Epithelial cell of proximal tubule (primary cell): ENCODE measurements at places on chromosomes 5 and 9. TPM values are rescaled to one million over a fixed set of nuclear protein-coding genes. Genes with fewer than 3 reads are reported as not detected.

GRCh38 chr5:108786806-108787483 lies 39.2 kb downstream of the FER start:
- no peak for DNase-seq

- DNase-seq: no peak
These were observed 30.8 kb downstream of the ANKRD33B start for GRCh38 chr5:10594591-10595210.

GRCh38 chr9:121707477-121708424 lies 56.3 kb downstream of the DAB2IP start:
- no peak for DNase-seq

DNA sequence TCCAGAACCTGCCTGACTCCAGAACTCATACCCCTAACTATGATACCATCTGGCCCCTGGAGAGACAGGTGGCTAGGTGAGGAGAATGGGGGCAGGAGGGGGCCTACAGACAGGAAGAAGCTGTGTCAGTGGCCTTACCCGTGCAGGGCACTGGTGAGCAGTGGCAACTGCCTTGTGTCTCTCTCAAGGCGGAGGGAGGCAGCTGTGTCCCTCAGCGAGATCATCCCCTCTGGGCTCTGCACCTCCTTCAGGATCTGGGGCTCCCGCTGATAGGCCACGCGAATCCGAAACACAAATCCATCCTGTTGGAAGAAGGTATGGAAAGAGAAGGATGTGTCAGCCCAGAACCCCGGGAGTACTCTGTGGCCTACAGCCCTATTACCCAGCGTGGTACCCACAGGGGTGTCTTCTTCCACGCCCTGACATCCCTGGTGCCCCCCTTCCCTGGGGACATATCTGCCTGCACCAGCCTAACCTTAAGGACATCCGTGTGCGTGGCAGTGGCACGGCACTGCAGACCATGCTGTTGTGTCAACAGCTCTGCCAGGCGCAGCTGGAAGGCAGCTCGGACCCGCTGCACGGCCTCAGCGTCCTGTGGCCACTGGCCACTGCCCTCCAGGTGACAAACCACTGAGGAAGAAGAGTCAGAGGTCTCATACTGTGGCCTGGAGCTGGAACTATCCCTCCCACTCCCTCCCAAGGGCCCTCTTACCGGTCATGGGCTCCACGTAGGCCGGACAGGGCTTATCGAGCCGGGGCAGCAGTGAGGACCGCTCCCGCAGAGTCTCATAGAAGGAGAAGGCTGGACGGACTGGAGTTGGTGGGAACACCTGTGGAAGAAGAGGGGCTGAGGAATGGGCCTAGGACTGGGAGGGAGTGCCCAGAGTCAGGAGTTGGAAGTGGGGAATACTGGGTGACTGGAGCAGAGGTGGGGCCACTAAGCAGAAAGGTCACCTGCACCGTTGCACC lies 7.8 kb downstream of the NOL6 start:
- DNase-seq: no peak

- no peak for DNase-seq
These were observed 118.9 kb upstream of the CCDC180 start for GRCh38 chr9:97188545-97188944.

GRCh38 chr5:109936996-109937395 lies 247.3 kb downstream of the MAN2A1 start:
- DNase-seq: no peak

DNA sequence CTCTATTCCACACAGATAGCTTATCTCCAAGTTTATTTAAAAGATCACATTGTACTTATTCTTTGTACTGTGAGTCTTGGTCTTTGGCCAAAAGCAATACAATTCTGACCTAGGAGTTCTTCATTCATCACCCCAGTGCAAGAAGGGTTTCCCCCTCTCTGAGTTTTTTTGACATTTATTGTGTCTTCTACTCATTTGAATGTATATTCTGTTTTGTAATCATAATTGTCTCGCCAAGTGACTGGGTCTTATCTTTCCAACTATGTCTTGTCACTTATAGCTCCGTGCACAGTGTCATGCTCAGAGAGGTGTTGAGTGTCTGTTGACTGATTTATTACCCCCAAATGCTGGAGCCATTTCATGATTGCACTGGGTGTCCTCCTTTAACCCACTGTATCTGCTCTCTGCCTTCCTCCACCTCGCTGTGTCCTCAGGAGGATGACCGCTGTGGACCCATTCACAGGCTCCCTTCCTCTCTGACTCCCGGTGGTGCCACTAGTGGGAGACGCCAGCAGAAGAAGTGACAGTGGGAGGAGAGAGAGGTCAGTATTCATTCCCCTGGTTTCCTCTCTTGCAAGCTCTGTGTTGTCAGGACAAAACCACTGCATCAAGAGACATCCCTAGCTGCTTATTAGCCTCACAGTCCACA lies 11.2 kb upstream of the TRIO start:
- DNase-seq: no peak

Gene RNF180
- 4.5 and 4.6 TPM in 2 replicates for total RNA-seq

Gene IFNA21
- total RNA-seq: not detected in 2 replicates

Gene PLK2
- total RNA-seq: 437 and 613 TPM in 2 replicates

Gene RNF208
- total RNA-seq: 0.22 and 1.5 TPM in 2 replicates

Gene ZNF454
- total RNA-seq: 0.87 and 1.7 TPM in 2 replicates

Gene IGIP
- total RNA-seq: 1.1 and 1.5 TPM in 2 replicates

Gene PTPA
- 184 and 220 TPM in 2 replicates for total RNA-seq

Gene PCDHGA11
- 2.6 and 2.7 TPM in 2 replicates for total RNA-seq

Gene APBA1
- total RNA-seq: 0.29 and 0.36 TPM in 2 replicates
